Right kidney (tissue), 9 donors: ENCODE measurements at places on chromosomes 3 and 15.
A peak's percentile ranks its signal among the peaks of the same experiment; 100 is the strongest.

DNA sequence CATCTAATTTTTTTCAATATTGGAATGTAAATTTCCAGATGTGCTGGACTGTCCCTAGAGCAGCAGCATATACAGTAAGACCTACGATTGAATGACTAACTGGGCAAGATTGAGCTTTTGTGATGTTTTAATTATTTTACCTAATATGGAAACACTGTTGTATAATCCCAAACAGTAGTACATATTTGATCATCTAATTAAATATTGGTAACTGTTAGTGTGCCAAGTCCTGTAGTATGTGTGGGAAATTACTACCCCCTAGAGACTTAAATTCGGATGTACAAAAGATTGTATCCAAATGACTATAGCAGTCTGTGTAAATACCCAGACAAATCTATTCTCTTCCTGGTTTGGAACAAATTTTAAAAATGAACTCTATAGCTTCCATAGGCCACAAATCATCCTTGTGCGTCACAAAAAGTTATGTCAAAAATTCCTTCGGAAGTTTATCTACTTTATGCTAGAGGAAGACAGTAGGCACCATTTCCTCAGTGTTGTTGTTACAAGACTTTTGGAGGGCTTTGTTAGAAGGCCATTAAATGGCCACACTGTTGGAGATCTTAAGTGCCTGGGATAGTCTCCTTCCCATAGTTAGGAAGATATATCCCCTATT, 41.6 kb downstream of the NKIRAS1 start:
- no peak for DNase-seq

- DNase-seq: no peak
Observed at GRCh38 chr3:66303491-66303901, 82.7 kb downstream of the SLC25A26 start.

DNA sequence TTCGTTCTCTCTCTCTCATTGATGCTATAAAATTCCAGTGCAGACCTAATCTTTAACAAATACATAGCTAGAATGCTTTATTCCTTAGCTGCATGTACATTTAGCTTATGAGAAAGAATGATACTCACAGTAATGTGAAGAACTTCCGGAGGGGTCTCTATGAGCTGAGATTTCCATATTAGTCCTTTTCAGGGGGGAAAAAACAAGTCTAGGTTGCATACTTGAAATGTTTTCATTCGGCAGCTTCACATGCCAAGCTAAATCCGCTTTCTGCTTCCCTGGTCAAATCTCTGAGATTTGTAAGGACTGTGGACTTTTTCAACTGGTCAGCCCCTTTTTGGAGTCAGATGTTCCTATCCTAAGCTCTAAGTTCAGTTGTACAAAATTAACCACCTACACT, 111.5 kb upstream of the COL8A1 start:
- DNase-seq: no peak

- peak; percentile 83 for DNase-seq
Observed at GRCh38 chr3:134650431-134651346, at the start of gene KY. KY (minus strand) TSS chr3:134651022; CDS start chr3:134650960, 62 bp downstream.

DNA sequence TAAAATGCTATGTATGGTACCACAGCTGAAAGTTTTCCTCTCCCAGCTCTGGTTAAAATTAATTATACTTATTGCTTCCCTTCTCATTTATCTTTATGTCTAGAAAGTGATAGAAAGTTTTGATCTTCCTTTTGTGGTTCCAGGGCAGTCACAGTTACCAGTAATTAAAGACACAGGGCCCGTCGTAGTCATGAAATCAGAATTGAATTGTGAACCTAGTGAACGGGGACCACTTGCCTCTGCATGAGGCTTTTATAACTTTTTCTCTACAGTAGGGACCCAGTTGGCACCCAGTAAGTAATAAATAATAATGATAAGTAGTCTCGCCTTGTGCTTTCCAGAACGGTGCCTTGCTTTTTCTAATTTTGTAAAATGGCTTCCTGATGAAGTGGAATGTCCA, 231.7 kb upstream of the SATB1 start:
- DNase-seq: no peak

- no peak for DNase-seq
Observed at GRCh38 chr15:93913310-93913709, 318.1 kb upstream of the MCTP2 start.

- DNase-seq: no peak
Observed at GRCh38 chr3:184236033-184236410, 6.6 kb downstream of the VWA5B2 start.

DNA sequence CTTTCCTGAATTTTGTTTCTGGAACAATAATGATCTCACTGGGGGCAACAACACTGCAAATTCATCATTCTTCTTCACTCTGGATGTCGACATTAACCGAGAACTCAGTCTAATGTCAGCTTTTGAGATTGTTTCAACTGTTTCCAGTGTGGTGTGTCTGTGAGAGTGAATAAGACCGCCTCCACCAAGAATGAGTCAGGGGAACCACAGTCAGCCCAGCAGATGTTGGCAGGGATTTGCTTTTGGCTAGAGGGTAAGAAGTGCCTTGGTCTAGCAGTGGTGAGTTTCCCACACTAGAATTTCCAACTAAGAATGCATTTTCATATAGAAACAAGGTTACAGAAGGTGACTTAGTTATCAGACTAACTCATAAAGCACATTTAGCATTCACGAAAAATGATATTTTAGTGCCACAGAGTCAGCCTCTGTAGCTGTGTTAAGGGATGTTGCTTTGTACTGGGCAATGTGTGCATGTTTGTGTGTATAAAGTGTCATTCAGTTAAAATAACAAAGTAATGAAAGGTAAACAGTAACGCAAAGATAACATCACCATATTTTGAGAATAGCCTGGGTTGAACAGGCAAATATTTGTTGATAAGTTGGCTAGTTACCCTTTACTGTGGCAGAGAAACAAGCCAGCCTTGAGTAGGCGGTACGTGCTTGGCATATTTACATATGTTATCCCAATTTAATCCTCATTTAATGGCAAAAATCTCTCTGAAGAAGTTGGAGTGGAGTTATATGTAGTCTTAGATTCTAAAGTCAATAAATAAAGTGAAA, 33.8 kb downstream of the DRD3 start:
- DNase-seq: no peak

- DNase-seq: no peak
Observed at GRCh38 chr3:178288074-178288473, 248.2 kb upstream of the KCNMB2 start.

GRCh38 chr3:157767607-157768006, 264.4 kb upstream of the VEPH1 start:
- DNase-seq: no peak

- no peak for DNase-seq
Observed at GRCh38 chr3:138351916-138352550, 3.7 kb downstream of the MRAS start.

GRCh38 chr3:122973893-122974615, 53.5 kb downstream of the SEMA5B start:
- DNase-seq: no peak

- DNase-seq: no peak
Observed at GRCh38 chr3:126098391-126098858, 14.5 kb upstream of the SLC41A3 start.

GRCh38 chr3:78801926-78802561, 965.8 kb downstream of the ROBO1 start:
- DNase-seq: no peak

DNA sequence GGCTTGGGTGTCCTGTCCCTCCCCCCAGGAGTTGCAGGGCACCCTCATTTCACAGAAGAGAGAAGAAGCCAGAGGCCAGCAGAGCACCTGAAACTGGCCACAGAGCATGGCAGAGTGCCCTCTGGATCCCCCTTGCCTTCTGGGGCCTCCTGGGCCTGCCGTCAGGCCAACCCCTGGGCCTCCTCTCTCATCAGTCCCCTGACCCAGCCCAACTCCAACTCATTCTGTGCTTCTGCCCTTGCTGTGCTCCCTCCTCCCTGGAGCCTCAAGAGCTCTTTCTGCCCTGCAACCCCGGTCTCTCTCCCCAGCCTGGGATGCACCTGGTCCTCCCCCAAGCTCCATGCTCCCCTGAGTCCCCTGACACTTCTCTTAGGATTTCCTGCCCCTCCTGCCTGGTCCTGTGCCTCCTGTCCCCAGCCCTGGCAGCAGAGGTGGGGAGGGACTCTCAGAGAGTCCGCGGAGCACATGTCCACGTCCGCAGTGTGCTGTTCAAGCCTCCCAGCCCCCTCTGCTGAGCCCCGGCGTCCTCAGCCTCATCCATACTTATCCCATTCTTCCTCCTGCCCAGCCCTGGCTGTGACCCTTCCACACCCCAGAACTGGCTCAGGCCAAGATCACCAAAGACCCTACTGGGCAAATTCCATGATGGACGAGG, 30.5 kb upstream of the CACNA2D2 start:
- no peak for DNase-seq

DNA sequence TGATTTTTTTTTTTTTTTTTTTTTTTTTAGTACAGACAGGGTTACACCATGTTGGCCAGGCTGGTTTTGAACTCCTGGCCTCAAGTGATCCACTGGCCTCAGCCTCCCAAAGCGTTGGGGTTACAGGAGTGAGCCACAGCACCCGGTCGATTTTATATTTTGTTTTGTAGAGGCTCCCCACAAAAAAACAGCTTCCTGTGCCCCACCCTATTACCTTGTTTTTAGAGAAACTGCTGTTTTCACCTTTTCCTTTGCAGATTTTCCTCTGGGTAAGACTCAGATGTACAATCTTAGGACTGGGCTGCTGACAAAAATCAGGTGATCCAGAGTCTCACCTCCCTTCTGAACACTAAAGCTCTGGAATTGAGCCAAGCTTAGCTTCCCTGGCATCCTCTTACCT, 20.6 kb downstream of the ARRDC4 start:
- DNase-seq: no peak

DNA sequence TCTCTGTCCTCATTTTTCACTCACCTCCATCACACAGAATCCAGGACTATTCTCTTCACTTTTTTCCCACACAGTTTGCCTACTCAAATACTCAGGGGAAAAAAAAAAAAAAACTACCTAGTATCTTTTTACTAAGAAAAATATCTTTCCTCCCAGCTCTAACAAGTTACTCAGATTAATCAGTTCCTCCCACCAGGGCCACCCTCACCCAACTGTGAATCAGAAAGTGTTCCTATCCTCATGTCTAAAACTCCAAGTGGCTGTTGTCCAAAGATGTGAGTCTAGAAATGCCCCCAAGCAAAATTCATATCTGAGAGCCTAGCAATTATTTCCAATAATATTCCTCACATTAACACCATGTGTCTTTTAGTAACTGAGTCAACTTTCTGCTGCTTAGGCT, 268.0 kb downstream of the ERC2 start:
- DNase-seq: no peak

- no peak for DNase-seq
Observed at GRCh38 chr15:98812716-98813446, 164.5 kb downstream of the IGF1R start.

- no peak for DNase-seq
Observed at GRCh38 chr3:132210476-132211346, 106.5 kb upstream of the ACP3 start.

DNA sequence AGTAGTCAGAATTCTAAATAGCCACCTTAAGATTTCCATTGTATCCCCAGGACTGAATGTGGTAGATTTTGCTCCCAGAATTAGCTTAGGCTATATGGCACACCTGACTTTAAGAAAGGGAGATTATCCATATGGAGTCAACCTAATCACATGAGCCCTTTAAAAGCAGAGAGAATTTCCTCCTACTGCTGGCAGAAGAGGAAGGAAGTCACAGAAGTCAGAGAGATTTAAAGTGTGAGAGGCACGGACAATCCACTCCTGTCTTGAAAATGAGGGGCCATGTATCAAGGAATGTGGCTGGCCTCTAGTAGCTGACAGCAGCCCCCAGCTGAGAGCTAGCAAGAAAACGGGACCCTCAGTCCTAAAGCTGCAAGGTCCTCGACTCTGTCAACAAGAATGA, 26.8 kb downstream of the LRRC31 start:
- DNase-seq: no peak

DNA sequence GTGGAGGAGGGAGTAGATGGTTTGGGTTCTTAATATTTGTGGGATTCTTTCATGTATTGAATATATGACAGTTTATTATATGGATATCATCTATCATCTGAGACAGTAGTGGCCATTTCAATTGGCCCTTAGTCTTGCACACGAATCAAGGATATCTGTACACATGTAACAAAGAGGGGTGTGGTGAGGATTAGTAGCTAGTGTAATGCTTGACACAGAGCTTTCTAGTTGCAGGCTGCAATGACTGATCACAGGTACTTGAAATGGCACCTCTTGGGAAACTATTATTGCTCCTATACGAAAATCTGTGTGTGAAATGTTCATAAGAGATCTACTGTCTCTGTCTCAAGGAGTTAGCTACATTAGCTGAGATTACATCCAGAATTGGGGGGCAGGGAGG, 12.8 kb downstream of the TM4SF1 start:
- no peak for DNase-seq

GRCh38 chr15:83380059-83380458, 67.1 kb upstream of the SH3GL3 start:
- no peak for DNase-seq

GRCh38 chr3:14431452-14431916, 29.1 kb downstream of the SLC6A6 start:
- DNase-seq: no peak

DNA sequence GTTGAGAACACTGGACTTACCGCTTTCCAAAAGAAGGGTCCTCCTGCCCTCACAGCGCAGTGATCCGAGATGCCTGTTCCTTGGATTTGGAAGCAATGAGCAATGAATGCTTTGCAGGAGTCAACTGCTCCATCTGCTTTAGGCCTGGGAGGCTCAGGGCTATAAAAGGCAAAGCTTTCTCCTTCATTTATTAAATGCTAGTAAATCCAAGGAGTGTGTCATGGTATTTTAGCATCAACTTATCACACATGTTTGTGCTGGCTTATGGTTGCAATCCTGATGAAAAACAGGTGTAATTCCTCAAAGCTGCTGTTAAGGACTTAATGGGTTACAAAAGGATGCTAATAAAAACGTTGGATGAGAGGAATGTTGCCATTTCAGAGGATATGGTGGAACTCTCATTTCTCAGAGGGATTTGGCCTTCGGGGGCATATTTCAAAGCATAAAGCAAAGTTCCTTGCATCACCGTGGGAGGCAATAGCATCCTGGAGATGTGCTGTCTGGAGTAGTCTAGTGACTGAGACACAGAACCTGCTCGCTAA, 158.5 kb upstream of the TPM1 start:
- peak; percentile 42 for DNase-seq

GRCh38 chr15:45829336-45830153, 194.7 kb downstream of the SQOR start:
- no peak for DNase-seq

GRCh38 chr15:73629798-73630429, 3.3 kb downstream of the NPTN start:
- no peak for DNase-seq

GRCh38 chr15:37764733-37765191, 169.7 kb upstream of the TMCO5A start:
- DNase-seq: no peak
